ENCODE measurements at places on chromosomes 6 and 20. TPM values are rescaled to one million over a fixed set of nuclear protein-coding genes. Genes with fewer than 3 reads are reported as not detected.

DNA sequence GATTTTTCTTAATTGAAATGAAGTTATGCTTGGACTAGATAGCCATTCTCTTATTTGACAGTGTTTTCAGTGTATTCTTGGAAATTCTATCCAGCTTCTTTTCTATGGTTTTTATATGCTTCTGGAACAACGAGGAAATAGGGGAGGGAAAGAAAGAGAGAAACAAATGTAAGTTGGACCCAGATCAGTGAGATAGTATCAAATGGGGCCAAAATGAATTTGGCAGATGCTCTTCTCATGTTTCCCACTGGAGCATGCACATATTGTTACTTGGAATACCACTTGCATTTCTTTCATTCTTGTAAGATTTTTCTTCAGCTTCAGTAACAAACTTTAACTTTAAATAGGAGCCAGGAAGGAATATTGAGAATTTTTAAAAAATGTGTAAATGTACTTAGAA lies 312.3 kb downstream of the PRL start:
- no peak for DNase-seq

GRCh38 chr6:72560721-72561593 lies 60.9 kb upstream of the KCNQ5 start:
- DNase-seq: no peak

DNA sequence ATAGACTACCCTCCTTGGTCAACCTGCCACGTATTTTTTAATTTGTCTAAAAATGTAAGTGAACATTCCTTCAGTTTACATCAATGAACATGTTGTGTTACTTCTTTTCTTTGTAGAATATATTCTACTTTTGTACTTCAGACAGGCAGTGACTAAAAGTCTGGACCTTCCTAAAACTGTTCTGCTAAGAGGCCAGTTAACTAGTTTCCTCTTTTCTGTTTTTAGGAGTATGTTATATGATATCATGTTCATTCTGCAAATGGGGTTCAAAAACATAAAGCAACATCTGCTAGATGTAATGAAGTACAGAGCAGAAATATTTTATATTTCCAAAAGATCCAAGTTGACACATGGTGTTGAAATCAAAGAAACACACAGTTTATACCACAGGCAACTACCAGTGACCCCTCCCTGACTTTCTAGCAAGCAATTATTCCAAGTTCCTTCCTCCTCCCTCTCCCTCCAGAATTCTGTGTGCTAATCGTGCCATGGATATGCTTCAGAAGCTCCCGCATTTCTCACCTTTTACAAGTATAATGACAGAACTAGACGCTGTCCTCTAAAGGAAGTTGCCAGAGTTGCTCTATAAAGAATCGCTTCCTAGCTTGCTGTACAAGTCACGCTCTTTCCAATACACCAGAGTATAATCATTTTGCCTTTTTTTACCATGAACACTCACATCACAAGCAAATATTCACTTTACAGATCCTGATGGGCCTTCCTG lies 64.7 kb downstream of the ARHGAP18 start:
- DNase-seq: no peak

GRCh38 chr20:4978050-4978918 lies 23.0 kb downstream of the SLC23A2 start:
- no peak for DNase-seq

- DNase-seq: no peak
Observed at GRCh38 chr20:32984631-32985354, 19.4 kb downstream of the SUN5 start.

- DNase-seq: no peak
Observed at GRCh38 chr6:118659513-118660217, 8.3 kb upstream of the CEP85L start.

DNA sequence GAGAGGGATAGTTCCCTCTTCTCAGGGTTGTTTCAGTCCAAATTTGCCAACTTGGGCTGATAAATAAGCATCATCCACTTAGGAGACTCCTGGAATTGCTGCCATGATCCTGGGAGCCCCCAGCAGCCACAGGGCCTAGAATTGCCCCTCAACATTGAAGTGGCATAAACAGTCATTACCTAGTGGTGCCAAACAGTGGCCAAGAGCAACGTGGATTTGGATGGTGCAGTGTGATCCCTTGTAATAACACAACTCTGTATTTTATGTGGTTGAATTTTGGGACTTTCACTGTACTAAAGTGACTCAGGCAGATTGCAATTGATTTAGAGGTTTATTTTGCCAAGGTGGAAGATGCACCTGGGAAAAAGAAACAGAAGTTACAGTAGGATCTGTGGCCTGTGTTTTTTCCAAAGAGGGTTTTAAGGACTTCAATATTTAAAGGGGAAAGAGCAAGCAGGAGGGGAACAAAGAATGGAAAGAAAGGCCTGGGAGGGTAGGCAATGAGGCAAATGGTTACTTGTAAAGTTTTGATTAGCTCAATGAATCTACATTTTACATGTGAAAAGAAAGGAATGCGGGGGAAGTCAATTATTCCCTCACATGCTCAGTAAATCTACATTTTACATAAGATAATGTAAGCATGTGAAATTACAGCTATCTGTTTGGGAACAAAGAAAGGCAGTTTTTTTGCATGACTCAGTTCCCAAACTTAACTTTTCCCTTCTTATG lies 168.0 kb upstream of the NOX3 start:
- DNase-seq: no peak

Gene E2F1
- total RNA-seq: 4.1 TPM

Gene FAM217A
- total RNA-seq: not detected
